ENCODE measurements at places on chromosomes 1 and 21.

GRCh38 chr21:33441489-33442477, 38.0 kb downstream of the TMEM50B start:
- peak; percentile 71 for DNase-seq

- DNase-seq: no peak
Measured at GRCh38 chr1:156922986-156923669, 2.7 kb downstream of the LRRC71 start.

- DNase-seq: no peak
Measured at GRCh38 chr1:92165389-92165788, 52.3 kb upstream of the C1orf146 start.

DNA sequence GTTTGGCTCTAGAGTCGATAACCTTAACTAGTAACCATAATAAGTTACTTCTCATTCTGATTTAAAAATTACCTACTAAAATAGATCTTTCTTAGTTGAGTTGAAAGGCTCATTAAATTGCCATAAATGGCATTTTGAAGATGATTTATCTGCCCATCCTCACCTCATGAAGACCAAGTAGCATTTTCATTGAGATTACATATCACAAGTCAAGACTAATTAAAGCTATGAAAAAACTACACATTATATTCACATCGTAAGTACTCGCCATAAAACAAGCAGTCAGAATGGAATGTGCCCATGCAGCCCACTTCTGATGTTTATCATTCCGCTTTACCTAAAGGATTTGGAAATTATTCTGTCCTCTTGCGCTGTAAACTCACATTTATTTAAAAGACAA, 212.0 kb downstream of the COL11A1 start:
- no peak for DNase-seq

- DNase-seq: no peak
Measured at GRCh38 chr1:147756341-147756740, 4.1 kb downstream of the GJA5 start.

Data from femur (tissue), 1 donor.